ENCODE measurements at places on chromosomes 1 and 21. TPM values are rescaled to one million over a fixed set of nuclear protein-coding genes. Genes with fewer than 3 reads are reported as not detected.

GRCh38 chr21:29157080-29157479 is 26.6 kb downstream of the MAP3K7CL start:
- no peak for DNase-seq

Gene GJB5
- 0.20 TPM for total RNA-seq

GRCh38 chr1:23759277-23759676 is 16.0 kb downstream of the ELOA start:
- no peak for DNase-seq

Gene CYP4A22
- total RNA-seq: not detected

Gene SDC3
- 149 TPM for total RNA-seq

Gene CD164L2
- total RNA-seq: 1.8 TPM

Gene CATSPERE
- total RNA-seq: 0.33 TPM

Gene CHIT1
- 0.54 TPM for total RNA-seq

DNA sequence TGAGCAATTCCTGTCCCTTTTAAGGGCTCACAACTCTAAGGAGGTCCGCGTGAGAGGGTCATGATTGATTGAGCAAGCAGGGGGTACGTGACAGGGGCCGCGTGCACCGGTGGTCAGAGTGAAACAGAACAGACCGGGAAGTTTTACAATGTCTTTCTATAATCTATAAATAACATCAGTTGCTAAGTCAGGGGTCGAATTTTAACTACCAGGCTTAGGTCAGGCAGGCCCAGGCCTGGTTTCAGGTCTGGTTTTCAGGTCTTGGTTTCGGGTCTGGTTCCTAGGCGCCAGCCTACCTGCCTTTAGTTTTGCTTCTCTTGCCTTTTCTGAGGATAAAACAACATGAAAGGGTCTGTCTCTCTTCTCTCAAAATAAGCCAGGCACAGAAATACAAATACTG is 476.0 kb upstream of the CAMK1G start:
- no peak for DNase-seq

DNA sequence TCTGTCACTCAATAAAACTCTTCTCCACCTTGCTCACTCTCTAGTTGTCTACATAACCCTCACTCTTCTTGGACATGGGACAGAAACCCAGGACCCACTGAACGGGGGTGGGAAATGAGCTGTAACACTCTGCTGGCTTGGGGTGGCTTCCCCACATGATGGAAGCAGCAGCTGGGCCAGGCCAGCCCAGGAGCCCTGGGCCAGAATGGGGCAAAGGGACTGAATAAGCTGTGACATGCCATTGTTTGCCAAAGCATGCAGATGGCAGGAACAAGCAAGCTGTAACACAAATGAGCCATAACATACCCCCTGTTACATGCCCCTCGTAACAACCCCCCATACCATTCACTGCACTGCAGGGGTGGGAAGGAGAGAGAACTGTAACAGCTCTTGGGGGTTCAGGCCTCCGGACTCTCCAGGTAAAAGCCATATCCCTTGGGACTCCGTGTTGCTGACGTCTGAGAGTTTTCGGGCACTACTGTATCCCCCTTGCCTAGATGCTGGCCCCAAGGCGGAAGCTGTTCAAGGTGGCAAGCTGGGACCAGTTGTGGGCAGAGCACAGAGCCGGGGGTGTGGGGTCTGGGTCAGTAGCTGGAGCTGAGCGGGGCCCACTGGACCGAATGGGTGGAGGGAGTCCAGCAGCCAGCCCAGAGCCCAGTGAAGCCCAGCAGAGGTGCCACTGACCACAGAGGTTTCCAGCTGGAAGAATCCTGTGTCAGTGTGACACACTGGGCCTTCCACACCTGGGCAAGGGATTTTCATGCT is 56.1 kb upstream of the DMRTB1 start:
- DNase-seq: peak; percentile 41

DNA sequence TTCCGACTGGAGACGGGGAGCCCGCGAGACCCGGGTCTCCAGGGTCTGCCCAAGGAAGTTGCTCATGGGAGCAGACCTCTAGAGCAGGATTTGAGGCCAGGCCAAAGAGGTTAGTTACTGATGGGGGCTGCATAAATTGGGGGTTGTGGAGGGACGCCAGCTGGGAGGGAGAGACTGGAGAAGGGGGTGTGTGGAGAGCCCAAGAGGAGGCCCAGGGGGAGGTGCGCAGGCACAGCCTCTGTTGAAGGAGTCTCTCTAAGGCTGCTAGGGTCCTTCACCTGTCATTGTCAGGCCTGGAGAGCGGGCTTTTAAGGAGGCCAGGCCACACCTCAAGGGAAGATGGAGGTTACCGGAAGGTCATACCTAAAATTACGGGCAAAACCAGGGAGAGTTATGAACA is 363 bp downstream of the PLA2G5 start:
- no peak for DNase-seq

GRCh38 chr1:119762953-119763352 is 5.8 kb downstream of the HMGCS2 start:
- DNase-seq: no peak

DNA sequence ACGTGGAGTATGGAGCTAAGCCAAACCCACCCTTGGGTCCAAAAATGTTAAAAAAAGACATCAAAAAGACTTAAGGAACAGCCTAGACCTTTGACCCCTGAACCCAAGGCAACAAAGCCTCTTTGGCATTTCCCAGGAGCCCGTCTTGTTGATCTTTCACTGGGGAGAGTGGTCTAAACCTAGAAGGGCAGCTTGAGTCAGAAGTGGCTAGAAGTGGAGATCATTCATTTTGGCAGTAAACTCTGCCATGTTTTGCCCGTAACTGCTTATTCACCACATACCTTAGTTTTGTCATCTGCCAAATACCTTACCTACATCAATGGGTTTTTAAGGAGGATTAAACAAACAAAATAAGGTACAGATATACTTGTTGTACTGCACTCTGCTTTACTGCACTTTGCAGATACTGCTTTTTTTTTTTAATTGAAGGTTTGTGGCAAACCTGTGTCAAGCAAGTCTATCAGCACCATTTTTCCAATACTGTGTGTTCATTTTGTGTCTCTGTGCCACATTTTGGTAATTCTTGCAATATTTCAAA is 1.7 kb upstream of the CTSE start:
- DNase-seq: no peak

DNA sequence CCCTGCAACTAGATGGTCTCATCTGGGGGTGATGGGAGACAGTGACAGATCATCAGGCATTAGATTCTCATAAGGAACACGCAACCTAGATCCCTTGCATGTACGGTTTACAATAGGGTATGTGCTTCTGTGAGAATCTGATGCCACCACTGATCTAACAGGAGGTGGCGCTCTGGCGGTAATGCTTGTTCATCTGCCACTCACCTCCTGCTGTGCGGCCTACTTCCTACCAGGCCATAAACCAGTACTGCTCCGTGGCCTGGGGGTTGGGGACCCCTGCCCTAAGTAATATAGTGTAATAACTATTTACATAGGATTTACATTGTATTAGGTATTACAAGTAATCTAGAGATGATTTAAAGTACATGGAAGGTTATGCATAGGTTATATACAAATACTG is 134.9 kb downstream of the CLEC20A start:
- DNase-seq: no peak

DNA sequence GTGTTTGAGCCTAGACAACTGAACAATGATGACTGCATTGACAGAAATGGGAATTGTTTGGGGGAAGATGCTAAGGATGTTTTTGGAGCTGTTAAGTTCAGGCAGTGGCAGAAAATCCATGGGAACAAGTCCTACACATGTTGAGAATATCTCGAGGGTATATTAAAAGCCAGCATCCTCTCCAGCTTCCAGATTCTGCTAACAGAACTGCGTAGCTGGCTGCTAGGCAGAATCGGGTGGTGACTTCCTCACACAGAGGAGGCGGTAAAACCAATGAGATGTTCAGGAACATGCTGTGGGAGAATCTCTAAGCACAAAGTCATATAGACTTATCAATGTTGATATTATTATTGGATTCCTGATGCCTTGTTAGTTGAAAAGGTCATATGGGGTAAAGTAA is 14.8 kb downstream of the FAM163A start:
- no peak for DNase-seq

Data from endodermal cell (in vitro differentiated cells).